ENCODE measurements at places on chromosomes 13 and 19.

DNA sequence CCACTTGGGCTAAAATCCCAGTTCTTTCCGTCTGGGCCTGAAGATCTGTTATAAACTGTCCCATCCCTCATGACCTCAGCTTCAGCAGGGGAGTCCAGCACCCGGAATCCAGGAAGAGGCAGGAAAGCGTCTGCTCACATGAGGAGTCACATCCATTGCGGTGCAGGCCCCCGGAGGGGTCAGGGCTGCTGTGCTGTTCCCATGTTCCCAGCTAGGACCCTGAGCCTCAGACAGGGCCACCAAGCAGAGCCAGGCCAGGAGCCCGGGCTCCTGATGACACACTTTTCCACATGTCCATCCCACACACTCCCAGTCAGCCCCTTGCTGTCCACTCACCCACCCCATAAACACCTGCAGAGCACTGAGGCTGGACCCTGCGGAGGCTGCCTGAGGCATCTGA lies 45.3 kb upstream of the VSTM2B start:
- no peak for DNase-seq

DNA sequence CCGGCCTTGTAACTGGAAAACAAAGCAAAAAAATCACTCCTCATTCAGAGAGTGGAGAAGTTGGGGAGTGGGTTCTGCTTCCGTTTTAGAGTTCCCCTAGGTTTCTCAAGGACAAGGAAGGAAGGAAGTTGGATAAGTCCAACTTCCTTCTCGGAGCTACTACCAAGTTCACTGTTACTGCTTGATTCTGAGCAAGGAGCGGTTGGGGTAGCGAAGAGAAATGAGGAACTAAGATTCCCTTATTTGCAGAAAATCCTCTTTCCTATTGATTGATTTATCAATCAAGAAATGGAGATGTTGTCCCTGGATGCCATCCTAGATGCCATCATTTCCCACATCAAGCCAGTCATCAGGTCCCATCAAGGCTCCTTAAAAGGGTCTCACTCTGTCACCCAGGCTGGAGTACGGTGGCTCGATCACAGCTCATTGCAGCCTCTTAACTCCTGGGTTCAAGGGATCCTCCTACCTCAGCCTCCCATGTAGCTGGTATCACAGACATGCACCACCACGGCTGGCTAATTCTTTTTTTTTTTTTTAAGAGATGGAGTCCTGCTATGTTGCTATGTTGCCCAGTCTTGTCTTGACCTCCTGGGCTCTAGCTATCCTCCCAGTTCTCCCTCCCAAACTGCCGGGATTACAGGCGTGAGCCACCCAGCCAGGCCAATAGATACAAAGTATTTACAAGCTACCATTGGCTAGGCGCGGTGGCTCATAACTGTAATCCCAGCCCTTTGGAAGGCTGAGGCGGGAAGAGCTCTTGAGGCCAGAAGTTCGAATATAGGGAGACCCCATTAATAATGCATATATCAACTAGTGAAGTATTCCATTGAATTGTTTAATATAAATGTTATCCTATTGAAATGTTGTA lies 809 bp upstream of the B9D2 start:
- no peak for DNase-seq

GRCh38 chr13:65926750-65927171 lies 1303.4 kb downstream of the PCDH9 start:
- no peak for DNase-seq

DNA sequence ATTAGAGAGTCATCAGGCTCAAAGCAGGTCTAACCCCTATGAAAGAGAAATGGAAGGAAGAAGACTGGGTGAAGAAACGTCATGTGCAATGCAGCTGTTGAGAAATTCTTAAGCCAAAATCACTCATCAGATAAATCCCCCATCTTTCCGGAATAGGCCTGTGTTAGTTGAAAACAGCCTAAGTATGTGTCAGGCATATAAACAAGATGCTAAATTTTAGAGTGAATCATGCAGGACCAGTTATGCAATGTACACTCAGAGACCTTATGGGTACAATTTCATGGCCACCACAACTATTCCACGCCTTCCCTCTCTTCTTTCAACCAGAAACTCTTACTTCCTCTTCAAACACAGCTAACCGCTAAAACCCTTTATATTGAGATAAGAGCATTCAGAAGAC lies 717.7 kb upstream of the ATXN8OS start:
- DNase-seq = no peak

- no peak for DNase-seq
Measured at GRCh38 chr19:604355-604754, 14.7 kb downstream of the HCN2 start.

DNA sequence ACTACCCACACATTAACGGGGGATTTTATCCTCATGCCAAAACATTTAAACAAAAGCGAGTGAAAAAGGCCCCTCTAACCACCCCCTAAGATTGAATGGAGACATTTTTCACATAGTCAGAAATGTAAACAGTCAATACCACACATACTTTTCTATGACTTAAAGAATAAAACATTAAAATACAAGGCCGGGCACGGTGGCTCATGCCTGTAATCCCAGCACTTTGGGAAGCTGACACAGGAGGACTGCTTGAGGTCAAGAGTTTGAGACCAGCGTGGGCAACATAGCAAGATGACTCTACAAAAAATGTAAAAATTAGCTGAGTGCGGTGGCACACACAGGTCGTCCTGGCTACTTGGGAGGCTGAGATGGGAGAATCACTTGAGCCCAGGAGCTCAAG lies 47.3 kb downstream of the MPHOSPH8 start:
- no peak for DNase-seq

DNA sequence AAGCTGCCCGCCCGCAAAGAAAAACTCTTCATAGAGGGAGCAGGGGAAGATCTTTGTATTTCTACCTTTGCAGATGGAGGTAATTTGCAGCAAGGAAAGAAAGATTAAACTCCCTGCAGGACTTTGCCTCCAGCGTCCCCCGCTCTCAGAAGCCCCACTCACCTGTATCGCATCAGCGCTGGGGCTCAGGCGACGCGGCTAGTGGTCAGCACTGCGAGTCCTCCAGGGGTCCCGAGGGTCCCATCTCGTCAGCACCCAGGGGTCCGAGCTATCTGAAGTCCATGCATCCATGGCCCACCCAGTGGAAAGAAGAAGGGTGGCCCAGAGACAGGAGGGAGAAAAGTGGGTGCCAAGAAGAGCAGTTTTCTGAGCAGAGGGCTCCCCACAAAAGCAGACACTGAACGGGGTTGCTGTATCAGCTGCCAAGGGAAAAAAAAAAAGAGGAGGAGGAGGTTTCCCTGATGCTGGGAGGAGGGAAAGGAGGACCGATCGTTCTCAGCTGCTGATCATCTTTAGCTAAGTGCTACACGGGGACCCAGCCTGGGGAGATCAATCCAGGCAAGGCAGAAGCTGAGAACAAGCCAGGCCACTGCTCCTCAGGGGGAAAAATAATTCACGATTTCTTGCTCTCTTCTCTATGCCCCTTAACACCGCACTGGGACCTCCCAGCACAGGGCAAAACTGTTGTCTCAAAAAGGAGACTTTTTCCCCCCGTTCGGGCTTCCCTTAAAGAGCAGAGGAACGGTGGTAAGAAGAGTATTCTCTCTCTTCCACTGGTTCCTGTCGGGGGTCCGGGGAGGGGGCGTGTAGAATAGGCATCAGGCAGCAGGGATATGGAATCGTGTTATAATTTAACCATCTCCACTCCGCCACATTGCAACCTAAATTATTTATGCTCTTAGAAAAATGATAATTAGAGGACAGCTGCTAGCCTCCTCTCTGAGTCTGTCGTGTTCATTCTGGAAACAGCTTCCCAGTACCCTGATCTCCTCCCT lies 117.7 kb upstream of the CACNA1A start:
- DNase-seq = no peak

DNA sequence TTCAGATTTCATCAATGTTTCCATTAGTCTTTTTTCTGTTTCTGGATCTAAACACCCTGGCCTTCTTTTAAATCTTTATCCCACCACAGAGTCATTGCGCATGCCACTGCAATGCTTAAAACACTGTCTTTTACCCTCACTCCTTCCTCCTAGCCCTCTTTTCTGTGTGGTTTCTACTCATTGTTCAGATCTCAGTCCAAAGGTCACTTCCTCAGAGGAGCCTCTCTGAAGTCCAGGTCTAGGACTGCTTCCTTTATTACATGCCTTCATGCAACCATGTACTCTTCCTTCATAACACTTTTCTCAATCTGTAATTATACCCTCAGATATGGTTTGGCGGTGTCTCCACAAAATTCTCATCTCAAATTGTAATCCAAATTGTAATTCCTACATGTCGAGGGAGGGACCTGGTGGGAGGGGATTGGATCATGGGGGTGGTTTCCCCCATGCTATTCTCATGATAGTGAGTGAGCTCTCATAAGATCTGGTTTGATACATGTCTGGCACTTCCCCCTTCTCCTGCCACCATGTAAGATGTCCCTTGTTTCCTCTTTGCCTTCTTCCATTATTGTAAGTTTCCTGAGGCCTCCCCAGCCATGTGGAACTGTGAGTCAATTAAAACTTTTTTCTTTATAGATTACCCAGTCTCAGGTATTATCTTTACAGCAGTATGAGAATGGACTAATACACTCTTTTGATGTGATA lies 808.9 kb downstream of the DIAPH3 start:
- DNase-seq = no peak

DNA sequence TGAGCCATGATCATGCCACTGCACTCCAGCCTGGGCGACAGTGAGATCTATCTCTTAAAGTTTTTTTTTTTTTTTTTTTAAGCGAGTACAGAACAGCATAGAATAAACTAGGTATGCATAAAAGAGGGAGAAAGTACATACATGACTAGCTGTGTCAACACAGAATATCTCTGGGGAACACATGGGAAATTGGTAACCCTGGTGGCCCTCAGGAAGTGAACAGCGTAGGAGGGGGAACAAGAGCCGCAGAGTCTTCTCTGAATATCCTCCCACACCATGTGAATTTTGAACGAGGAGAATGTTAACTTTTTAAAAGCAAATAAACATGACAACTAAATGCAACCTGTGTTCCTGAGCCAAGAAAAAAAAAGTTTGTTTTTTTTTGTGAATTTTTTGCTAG lies 15.2 kb downstream of the PHLDB3 start:
- no peak for DNase-seq

DNA sequence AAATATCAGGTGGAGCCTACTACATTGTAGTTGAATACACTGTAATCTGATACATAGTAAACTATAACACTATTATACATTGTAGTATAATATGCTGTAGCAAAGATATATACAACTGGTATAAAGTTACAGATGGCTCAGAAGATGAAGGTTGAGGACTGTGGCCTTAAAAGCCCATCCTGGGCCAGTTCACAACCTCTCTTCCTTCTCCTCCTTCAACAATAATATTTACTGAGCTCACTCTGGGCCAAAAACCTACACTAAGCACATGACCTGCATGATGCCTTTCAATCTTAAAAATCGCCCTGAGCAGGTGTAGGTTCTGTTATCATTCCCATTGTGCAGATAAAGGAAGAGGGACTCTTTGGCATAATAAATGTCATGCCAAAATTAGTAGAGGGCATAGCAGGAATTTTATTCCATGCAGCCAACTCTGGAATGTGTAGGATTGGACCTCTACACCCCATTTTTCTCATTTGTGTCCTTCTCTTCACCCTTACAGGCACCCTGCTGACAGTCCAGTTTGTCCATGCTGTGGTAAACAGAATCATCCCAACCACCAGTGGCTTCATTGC lies 14.6 kb upstream of the SIN3B start:
- no peak for DNase-seq

GRCh38 chr13:94759120-94759728 lies 46.9 kb upstream of the SOX21 start:
- DNase-seq = no peak

DNA sequence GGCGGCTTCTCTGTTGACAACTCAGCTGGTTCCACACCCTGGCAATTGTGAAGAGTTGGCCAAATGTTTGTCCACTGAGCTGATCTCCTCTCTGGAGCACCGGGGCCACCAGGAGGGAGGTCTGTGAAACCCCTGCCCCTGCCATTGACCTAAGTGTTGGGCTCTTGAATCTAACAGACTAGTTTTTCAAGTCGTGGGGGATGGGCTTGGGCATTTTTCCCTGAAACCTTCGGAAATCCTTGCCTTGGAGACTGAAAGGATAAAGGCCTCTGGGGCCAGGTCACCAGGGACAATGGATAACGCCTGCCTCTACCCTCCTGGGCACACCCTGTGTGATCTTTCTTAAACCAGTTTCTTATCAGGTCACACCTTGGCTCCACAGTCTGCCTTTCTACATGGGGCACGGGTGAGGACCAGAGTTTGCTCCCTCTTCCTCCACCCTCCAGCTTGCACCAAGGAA lies 881 bp downstream of the GEMIN7 start:
- no peak for DNase-seq

GRCh38 chr13:102326381-102327118 lies 75.3 kb downstream of the FGF14 start:
- no peak for DNase-seq

DNA sequence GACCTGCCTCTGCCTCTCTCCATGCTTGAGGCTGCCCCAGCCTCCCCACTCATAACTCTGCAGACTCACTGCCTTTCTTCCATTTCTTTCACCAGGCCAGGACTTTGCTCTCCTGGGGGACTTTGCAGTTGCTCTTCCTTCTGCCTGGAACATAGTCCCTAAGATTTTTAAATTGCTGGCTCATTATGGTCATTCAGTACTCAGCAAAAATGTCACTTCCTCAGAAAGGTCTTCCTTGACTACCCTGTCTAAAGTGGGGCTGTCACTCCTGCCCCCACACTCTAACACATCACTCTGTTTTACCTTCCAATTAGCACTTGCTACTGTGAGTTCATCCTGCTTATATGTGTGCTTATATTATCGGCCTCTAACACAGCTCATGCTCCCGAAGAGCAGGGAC lies 618.2 kb downstream of the UQCRFS1 start:
- DNase-seq = no peak

DNA sequence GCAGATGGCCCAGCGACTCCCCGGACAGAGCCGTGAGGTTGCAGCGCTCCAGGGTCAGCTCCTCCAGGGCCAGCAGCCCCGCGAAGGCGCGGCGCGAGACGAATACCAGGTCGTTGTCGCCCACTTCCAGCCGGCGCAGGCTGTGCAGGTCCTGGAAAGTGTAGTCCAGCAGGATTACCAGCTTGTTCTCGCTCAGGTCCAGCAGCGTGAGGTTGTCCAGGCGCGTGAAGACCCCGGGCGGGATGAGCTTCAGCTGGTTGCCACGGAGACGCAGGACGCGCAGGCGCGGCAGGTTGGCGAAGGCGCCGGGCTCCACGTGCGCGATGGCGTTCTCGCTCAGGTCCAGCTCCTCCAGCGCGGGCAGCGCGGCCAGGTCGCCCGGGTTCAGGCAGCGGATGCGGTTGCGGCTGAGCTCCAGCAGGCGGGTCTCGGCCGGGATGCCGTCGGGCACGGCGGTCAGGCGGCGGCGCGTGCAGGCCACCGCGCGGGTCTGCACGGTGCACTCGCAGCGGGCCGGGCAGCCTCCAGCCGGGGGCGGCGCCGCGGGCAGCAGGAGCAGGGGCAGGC lies 9.3 kb upstream of the PEAK3 start:
- DNase-seq = no peak
